Stimulated activated CD8-positive, alpha-beta memory T cell treated with anti-CD3 and anti-CD28 coated beads, Interleukin-2, amount 100 ng/mL, for 48 hours (primary cell): ENCODE measurements at places on chromosomes 5 and 9.

DNA sequence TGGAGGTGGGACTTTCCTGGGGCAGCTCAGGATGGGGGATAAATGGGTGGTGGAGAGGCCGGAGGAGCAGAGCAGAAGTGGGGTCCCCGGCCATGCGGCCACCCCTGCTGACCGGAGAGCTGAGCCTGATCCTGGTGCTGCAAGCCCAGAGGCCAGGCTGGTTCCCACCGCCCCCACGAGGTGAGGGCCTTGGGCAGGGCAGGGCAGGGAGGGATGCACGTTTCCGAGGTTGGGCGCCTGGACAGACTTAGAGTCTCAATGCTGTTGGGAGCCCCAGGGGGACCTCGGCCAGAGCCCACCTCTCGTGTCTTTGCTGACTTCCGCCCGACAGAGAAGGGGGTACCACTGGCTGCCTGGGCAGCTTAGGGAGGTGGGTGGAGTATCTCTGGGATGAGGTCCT is 5.5 kb downstream of the OBP2A start:
- no peak for DNase-seq

DNA sequence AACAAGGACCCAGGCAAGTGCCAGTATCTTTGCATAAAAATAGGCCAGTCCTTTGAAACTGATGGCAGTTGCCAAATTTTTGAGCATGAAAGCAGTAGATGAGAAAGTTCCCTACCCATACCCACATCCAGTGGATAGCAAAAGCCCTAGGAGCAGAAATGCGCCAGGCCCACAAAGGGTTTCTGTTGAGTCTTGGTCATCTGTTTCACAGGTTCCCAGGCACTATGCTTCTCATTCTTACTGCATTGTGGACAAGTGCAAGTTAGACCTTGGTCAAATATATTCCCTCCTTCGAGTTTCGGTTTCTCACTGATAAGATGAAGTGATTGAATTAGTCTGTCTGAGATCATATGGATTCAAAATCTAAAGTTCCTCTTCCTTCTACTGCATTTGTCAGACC is 152.3 kb downstream of the NR3C1 start:
- DNase-seq: no peak

- DNase-seq: no peak
Observed at GRCh38 chr9:111969622-111970021, 73.0 kb downstream of the UGCG start.

DNA sequence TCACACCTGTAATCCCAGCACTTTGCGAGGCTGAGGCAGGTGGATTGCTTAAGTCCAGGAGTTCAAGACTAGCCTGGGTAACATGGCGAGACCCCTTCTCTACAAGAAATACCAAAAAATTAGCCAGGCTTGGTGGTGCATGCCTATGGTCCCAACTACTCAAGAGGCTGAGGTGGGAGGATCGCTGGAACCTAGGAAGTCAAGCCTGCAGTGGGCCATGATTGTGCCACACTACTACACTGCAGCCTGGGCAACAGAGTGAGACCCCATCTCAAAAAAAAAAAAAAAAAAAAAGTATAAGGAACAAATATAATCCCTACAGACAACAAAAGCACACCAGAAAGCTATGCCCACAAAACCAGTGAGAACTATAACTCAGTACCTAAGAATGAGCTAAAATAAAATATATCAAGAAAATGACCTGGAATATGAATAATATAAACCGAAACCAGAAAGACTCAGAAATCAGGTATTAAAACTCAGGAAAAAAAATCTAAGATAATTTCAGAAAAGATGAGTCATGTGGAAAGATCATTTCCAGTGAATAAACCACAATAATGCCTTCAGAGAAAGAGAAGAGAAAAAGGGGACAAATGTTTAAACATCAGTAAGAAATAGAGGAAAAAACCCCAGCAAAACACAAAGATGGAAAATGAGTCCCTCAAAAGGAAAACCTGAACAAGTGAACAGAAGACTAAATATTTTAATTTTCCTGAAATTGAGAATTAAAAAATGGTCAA is 57.4 kb downstream of the GOLPH3 start:
- no peak for DNase-seq

- no peak for DNase-seq
Observed at GRCh38 chr5:1889321-1890065, 6.8 kb upstream of the IRX4 start.

DNA sequence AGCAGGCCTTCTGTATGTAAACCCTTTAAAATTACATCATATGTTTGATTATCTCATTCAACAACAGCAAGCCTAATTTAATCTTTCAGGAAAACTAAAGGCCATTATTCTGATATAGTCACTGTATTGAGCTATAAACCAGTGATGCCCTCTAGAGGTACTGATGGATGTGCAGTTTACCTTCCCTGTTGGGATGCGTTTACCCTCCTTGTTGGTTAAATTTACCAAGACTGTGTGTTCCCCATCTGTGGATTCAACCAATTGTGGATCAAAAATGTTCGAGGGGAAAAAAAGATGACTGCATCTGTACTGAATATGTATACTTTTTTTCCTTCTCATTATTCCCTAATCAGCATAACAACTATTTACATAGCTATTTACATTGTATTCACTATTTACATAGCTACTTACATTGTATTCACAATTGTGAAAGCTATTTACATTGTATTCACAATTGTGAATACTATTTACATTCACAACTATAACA is 3.7 kb upstream of the BAAT start:
- DNase-seq: no peak

DNA sequence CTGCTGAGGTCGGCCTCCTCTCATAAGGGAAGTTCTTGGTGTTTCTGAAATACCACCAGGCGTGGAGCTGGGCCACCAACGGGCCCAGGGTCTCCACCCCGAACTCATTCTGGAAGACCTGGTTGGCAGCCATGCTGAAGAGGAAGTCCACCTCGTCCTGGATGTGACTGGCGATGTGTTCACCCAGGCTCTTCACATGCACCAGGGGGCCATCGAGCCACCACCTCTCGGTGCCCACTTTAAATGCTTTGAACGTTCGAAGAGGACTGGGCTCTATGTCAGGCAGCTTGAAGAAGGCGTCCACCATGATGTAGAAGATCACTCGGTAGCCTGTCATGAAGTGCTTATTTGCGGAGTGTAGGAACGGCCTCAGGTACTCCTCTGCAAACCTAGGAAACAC is 15.1 kb downstream of the GLT6D1 start:
- no peak for DNase-seq
